ENCODE measurements at places on chromosomes 5 and 9. TPM values are rescaled to one million over a fixed set of nuclear protein-coding genes. Genes with fewer than 3 reads are reported as not detected.
A peak's percentile ranks its signal among the peaks of the same experiment; 100 is the strongest.

GRCh38 chr9:130770679-130771442 lies 64.2 kb upstream of the ABL1 start:
- peaks cover 28% of the 10 kb centered on the region for H3K4me1 ChIP-seq
- H3K27me3 ChIP-seq: no peaks in the 10 kb centered on the region
- peak overlapping the region; percentile 42 for H3K27ac ChIP-seq
- no peak for DNase-seq

DNA sequence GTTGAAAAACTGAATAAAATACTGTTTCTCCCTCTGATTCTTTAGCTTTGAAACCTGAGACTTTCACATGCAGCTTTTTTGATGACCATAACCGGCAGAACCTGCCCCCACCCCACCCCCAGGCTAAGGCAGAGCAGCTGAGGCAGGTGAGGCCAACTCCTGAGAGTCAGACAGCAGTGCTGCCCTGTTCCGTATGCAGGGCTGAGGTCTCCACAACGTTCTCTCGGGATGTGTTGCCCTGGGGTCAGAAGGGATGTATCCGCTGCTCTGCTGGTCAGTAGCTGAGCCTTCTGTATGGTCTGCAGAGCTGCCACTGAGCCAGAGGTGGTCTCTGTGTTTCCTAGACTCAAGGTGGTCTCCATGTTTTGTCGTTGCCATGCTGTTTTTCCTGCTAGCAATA lies 190.5 kb downstream of the AOPEP start:
- H3K36me3 ChIP-seq: no peaks in the 10 kb centered on the region
- H3K27ac ChIP-seq: no peak overlapping the region
- H3K4me1 ChIP-seq: no peaks in the 10 kb centered on the region
- DNase-seq: no peak
- H3K4me3 ChIP-seq: no peak overlapping the region

GRCh38 chr5:161372682-161373344 lies 173.7 kb downstream of the GABRB2 start:
- no peaks in the 10 kb centered on the region for H3K36me3 ChIP-seq
- no peaks in the 10 kb centered on the region for H3K27me3 ChIP-seq
- no peaks in the 10 kb centered on the region for H3K4me1 ChIP-seq

- no peak for DNase-seq
- H3K4me1 ChIP-seq: no peaks in the 10 kb centered on the region
- H3K27me3 ChIP-seq: no peaks in the 10 kb centered on the region
- H3K4me3 ChIP-seq: no peak overlapping the region
- H3K27ac ChIP-seq: no peak overlapping the region
- H3K36me3 ChIP-seq: no peaks in the 10 kb centered on the region
These were observed 2.1 kb upstream of the UGT3A2 start for GRCh38 chr5:36068751-36069281.

GRCh38 chr9:4155221-4156026 lies 144.4 kb downstream of the GLIS3 start:
- no peaks in the 10 kb centered on the region for H3K36me3 ChIP-seq
- no peak for DNase-seq
- H3K27me3 ChIP-seq: no peaks in the 10 kb centered on the region
- no peak overlapping the region for H3K27ac ChIP-seq

GRCh38 chr5:157273131-157273556 lies 7.2 kb downstream of the CYFIP2 start:
- no peaks in the 10 kb centered on the region for H3K27me3 ChIP-seq
- H3K4me1 ChIP-seq: no peaks in the 10 kb centered on the region
- no peak overlapping the region for H3K4me3 ChIP-seq
- H3K27ac ChIP-seq: no peak overlapping the region

DNA sequence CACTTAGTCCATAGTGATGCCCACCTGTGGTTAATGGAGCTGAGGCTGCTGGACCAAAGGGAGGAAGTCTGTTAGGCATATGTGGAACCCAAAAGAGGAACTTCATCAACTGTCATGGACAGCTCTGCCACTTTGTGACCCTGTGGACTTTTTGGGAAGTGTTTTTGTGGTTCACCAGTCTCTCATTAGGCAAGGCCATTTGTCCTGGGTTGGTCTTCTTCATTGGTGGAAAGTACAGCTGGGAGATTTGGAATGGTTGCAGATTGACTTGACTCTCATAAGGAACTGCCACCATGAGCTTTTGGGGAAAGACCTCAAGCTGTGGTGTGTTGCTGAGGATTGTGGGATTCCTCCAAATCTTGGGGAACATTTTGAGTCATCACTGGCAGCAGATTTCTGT lies 31.9 kb upstream of the IL12B start:
- H3K27ac ChIP-seq: no peak overlapping the region
- no peak for DNase-seq
- no peak overlapping the region for H3K4me3 ChIP-seq
- H3K27me3 ChIP-seq: no peaks in the 10 kb centered on the region
- H3K4me1 ChIP-seq: no peaks in the 10 kb centered on the region

Gene SLC27A6
- total RNA-seq: 0.68 TPM

Gene ANKRD31
- not detected for total RNA-seq

DNA sequence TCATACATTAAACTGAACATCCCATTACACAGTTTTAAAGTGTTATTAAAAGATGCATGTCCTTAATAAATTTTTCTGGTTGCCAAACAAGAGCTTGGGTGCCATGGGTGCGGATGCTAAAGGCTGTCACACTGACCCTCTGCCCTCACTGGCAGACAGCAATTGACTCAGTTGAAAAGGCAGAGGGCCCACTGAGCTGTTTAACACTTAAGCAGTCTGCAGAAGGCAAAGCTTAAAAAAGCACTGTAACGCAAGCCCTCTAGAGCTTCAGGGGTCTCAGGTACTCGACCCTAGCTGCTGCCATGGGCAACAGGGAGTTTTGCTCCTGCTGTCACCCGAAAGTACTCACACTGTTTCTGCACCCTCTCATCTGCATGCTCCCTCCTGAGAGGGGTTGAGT lies 726.4 kb upstream of the TYRP1 start:
- no peaks in the 10 kb centered on the region for H3K27me3 ChIP-seq
- H3K36me3 ChIP-seq: no peaks in the 10 kb centered on the region
- no peaks in the 10 kb centered on the region for H3K4me1 ChIP-seq
- no peak overlapping the region for H3K4me3 ChIP-seq

DNA sequence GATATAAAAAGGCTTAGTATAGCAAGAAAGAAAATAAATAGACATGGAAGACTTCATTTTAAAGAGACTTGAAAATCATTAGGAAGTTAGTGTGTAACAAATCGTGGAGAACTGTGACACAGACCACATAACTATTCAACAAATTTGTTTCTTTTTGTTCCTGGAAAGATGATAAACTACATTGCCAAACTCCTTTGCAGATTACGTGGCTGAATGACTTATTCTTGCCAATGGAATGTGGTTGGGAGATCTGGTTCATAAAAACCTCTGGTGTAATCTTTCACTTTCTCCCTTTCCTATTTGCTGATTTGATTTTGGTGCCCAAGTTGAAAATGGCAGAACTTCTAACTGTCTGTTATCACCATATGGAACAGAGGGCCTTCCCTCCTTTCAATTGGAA lies 328.9 kb upstream of the MEF2C start:
- no peaks in the 10 kb centered on the region for H3K27me3 ChIP-seq
- no peak for DNase-seq
- no peaks in the 10 kb centered on the region for H3K36me3 ChIP-seq
- no peak overlapping the region for H3K4me3 ChIP-seq
- H3K4me1 ChIP-seq: no peaks in the 10 kb centered on the region
- H3K27ac ChIP-seq: no peak overlapping the region

Gene UQCRQ
- 230 TPM for total RNA-seq

Gene CNTNAP3
- total RNA-seq: 8.2 TPM

Gene ANKHD1
- total RNA-seq: 93.5 TPM

Gene PCDHB6
- 2.3 TPM for total RNA-seq

Gene PLAC8L1
- not detected for total RNA-seq

Gene SH2D3C
- 3.1 TPM for total RNA-seq

DNA sequence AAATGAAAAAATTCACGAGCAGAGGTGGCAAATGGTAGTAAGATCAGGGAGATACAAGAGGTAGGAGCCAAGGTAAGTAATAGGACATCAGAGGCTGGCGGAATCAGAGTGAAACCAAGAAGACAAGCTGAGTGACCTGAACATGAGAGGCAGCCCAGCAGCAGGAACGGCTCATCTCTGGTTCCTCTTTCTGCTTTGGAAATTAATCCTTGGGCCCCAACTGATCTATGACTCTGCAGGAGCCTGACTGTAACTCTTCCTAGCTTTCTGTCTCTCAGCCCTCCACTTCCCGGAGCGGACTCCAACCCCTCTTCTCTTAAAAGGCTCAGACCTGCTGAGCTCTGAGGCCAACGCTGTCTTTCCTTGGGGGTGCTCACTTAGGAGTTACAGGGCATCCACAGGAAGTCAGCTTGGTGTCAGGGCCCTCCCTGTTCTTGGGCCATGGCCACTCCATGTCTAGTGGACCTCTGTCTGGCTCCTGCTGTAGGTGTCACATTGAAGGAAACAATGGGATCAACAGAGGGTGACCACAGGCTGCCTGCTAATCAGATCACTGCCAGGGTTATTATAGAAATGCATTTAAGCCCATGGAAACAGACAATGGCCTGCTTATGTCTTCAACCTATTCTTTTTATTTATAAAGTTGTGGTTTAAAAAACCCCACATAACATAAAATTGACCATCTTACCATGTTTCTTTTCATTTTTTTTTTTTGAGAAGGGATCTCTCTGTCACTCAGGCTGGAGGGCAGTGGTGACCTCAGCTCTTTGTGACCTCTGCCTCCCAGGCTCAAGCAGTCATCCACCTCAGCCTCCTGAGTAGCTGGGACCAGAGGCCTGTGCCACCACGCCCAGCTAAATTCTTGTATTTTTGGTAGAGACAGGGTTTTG lies 22.5 kb upstream of the SHB start:
- no peak overlapping the region for H3K27ac ChIP-seq
- H3K4me3 ChIP-seq: no peak overlapping the region
- H3K36me3 ChIP-seq: no peaks in the 10 kb centered on the region
- H3K27me3 ChIP-seq: no peaks in the 10 kb centered on the region
- peak; percentile 27 for DNase-seq

GRCh38 chr9:2116073-2116472 lies 100.9 kb downstream of the SMARCA2 start:
- H3K36me3 ChIP-seq: peaks cover 92% of the 10 kb centered on the region
- H3K4me1 ChIP-seq: no peaks in the 10 kb centered on the region
- no peak for DNase-seq
- H3K4me3 ChIP-seq: no peak overlapping the region

DNA sequence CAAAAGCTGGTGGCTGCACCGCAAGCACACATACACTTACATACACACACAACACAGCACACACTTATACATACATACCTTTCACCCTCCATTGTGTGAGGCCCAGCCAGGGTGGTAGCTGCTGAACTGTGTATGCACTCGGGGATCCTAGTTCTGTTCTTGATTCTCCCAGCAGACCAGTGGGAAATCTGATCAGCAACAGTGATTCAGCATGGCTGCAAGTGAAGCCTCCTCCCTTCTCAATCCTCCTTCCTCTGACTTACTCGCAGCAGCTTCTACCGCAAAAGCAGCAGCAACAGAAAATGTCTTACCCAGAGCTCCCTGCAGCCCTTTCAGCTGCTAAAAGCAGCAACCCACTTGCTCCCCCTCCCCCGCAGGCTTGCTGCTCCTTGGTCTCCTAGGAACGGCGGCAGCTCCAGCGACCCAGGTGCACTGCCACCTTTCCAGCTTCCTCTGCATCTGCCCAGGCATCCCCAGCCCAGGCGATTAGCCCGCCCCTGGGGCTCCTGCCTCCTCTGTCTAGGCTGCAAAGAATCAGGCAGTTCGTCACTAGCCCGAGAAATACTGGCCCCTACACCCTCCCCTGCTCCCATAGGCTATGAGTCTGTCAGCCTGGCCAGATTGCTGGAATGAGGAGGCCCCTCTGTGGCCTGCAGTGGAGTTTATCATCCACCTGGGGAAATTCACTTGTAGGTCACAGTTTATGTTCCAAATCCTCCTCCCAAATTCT lies at the start of gene KLHL3:
KLHL3 (minus strand) TSS at position 535 of the 730 bp plus-strand sequence; CDS start at position 92, 443 bp downstream.
- no peak for DNase-seq
- H3K27me3 ChIP-seq: no peaks in the 10 kb centered on the region
- H3K4me3 ChIP-seq: peak within 1 kb of the TSS; percentile 8
- H3K36me3 ChIP-seq: no peaks in the 10 kb centered on the region

Gene CYSRT1
- total RNA-seq: not detected

DNA sequence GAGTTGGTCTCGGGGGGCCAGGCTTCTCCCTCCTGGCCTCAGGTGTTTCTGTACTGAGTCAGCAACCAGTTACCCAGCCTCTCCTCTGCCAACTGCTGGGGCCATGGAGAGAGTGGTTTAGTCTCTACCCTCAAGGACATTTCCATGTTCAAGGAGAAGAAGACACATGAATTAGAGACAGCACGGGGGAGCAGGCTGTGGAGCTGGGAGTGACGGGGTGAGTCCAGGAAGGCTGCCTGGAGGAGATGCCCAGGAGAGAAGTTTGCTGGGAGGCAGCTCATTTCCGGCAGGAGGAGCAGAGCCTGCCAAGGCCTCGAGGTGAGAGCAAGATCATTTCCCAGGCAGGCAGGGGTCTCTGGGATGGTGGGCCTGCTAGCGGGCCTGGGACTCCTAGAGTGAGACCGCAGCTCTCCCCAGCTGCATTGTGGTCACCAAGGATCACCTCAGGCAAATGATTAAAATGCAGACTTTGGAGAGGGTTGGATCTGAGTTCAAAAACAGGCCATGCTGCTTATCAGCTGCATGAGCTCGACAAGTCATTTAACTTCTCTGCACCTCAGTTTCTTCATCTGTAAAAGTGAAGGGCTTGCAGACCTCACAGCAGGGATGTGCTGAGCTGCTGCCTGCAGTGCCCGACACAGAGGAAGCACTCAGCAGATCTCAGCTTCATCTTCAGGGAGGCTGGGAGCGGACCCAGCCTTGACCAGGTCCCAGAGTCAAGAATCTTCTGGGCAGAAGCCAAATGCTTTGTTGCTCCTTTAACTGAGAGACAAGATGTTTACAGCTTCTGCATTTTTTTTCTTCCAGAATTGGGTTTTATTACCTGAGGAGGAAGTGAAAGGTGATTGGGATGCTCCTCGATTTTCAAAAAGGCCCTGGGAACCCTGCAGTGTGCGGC lies 35.2 kb downstream of the NEK6 start:
- peaks cover 75% of the 10 kb centered on the region for H3K4me1 ChIP-seq
- H3K27me3 ChIP-seq: no peaks in the 10 kb centered on the region
- DNase-seq: no peak
- H3K36me3 ChIP-seq: no peaks in the 10 kb centered on the region

GRCh38 chr9:120532475-120532874 lies 47.5 kb downstream of the CDK5RAP2 start:
- DNase-seq: no peak
- H3K4me1 ChIP-seq: no peaks in the 10 kb centered on the region
- no peaks in the 10 kb centered on the region for H3K27me3 ChIP-seq

Gene CCDC192
- total RNA-seq: not detected

DNA sequence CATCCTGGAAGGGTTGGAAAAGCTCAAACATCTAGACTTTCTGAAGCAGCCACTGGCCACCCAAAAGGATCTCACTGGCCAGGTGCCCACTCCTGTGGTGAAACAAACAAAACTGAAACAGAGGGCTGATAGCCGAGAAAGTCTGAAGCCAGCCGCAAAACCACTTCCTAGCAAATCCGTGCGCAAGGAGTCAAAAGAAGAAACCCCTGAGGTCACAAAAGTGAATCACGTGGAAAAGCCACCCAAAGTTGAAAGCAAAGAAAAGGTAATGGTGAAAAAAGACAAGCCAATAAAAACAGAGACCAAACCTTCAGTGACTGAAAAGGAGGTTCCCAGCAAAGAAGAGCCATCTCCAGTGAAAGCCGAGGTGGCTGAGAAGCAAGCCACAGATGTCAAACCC lies 87.6 kb downstream of the MAP1B start:
- H3K4me3 ChIP-seq: no peak overlapping the region
- H3K4me1 ChIP-seq: no peaks in the 10 kb centered on the region
- H3K27me3 ChIP-seq: no peaks in the 10 kb centered on the region
- no peak for DNase-seq
- H3K36me3 ChIP-seq: no peaks in the 10 kb centered on the region

Gene SEMA4D
- 4.6 TPM for total RNA-seq

Gene EIF4E1B
- total RNA-seq: not detected

Gene HRCT1
- 2.6 TPM for total RNA-seq

Gene RAD23B
- total RNA-seq: 62.4 TPM
